Fibroblast of skin of right biceps (primary cell): ENCODE measurements at places on chromosomes 7 and 10.

DNA sequence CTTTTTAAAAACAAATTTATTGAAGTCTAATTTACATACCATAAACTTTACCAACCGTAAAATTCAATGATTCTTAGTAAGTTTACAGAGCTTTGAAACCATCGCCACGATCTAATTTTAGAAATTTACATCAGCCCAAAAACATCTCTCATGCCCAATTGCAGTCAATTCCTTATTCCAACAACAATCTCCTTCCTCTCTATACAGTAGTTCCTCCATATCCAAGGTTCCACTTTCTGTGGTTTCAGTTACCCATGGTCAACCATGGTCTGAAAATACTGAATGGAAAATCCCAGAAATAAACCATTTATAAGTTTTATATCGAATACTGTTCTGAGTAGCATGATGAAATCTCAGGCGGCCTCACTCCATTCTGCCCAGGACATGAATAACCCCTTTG, 183.4 kb upstream of the ADCY1 start:
- peak; percentile 10 for DNase-seq

DNA sequence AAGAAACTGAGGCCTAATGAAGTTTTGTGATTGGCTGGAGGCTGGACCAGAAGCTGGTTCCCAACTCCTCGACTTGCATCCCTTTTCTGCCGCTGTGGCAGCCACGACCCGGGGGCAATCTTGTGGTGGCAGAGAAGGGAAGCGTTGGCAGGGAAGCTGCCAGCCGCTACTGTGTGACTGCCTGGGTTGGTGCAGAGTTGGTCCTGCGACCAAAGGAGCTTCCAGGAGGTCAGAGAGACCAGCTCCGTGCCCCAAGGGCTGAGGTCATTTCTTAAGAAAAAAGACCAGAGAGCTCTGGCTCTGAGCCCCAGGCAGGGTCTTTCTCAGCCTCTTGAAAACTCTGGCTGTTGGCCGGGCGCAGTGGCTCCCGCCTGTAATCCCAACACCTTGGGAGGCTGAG, 47.2 kb downstream of the PRF1 start:
- DNase-seq = no peak

DNA sequence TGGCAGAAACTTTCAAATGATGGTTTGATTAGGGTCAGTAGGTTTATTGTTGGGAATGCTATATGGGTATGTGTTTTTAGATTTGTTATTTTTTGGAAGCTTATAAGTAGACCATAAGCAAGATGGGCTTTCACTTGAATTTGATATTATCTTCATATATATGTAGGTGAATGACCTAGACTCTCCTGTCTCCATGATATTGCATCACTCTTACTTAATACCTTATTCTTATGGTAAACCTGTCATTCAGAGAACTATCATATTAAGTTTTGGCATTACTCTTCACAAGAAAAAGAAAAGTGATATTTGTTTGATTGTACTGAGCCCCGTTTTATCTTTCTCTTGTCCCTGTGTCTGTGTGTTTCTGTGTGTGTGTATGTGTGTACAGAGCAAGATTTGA, 17.3 kb downstream of the HSPA14 start:
- DNase-seq = no peak

DNA sequence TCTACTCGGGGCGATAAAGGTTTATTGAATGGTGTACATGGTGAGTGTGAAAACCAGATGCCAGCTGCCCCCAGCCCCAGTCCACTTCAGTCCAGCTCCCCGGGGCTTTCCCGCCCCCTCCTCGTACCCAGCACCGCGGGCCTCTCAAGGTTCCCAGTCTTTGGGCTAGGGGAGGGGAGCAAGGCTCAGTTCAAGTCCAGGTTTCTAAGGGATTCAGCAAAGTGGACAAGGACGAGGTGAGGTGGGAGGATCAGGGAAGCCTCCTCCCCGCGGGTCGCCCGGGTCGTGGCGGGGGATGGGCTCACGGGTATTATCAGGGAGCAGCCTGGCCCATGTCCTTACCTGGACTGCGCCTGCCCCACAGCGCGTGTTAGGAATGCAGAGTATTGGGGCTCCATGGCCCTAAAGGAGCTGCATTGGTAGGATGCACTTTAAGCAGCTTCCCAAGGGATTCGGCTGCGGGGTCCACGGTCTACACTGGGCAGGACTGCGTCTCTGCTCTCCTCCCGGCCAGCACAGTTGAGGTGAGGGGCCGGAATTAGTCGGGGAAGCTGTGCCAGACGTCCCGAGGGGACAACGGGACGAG, 541 bp upstream of the PFKFB3 start:
- no peak for DNase-seq

DNA sequence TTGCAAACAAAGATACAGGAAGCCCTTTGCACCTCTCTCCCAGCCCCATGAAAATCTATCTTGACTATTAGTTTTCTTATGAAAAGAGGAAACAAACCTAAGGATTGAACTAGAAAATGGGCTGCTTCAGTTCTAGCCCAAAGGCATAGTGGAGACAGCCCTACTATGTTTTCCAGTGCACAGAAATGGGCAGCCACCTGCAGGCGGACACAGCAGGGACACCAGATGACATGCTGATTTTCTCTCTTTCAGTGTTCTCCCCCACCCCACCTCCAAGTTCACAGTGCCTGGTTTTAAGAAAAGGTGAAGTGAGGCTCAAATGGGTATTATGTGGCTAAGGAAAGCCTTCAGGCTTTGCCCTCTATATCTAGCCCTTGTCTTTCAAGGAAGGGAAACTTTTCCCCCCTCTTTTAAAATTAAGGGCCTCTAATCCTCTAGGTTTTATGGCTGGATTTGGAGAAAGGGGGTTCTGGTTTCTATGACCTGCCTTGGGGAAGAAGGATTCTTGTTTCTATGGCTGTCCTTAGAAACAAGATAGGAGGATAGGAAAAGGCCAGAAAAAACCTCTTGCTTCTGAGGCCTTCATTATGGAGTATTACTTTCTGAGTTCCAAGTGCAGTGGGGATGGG, 23.5 kb upstream of the DDX50 start:
- DNase-seq = no peak

GRCh38 chr7:103499976-103500375, 54.0 kb upstream of the SLC26A5 start:
- no peak for DNase-seq

- DNase-seq = peak; percentile 4
These were observed 321.3 kb downstream of the BICC1 start for GRCh38 chr10:58833771-58834561.

GRCh38 chr10:124354411-124355382, 64.0 kb downstream of the OAT start:
- peak; percentile 77 for DNase-seq

DNA sequence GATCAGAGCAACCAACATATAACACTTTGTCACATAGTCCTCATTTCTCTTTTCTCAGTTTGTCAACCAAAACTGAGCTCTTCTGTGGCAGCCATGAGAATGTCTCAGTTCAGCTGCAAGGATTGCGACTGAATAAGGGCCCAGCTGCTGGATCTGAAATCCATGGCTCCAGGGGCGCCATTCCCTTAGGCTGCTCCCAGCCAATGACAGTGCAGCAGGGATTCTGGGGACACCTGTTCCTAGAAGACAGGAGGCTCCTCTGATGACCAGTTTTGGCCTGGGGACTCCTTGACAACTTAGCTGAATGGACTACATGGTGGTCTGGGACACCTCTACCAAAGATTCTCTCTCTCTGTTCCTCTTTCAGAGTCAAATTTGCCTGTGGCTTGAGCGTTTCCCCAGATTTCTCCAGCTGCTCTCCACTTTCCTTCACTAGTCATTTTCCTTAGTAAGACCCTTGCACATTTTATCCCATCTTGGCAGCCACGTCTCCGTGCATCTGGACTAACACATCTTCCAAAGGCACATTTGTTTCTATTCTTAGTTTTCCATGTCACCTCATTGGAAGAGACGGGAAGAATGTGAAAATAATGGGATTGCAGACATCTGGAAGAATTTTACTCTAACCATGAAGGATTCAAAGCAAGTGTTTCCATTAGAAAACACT, 28.1 kb upstream of the KIF5B start:
- no peak for DNase-seq

DNA sequence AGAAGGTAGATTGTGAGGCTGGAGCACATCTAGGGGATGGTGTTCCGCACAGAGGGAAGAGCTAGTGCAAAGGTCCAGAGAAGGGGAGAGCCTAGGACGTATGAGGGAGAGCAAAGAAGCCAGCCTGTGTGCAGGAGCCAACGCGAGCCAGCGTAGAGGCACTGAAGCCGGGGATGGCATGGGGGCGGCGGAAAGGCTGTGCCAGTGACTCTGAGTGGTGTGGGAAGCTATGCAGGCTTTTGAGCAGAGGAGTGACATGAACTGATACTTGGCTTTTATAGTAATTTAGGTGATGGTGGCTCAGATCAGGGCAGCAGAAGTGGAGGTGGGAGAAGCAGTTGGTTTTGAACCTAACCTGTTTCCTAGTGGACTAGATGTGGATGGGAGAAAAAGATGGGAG, 65.8 kb downstream of the ATXN7L1 start:
- no peak for DNase-seq

- DNase-seq = peak; percentile 83
These were observed 44.0 kb downstream of the RTKN2 start for GRCh38 chr10:62224606-62225005.

- no peak for DNase-seq
These were observed 7.3 kb downstream of the PGAM2 start for GRCh38 chr7:44057849-44058758.

- DNase-seq = no peak
These were observed 27.7 kb downstream of the CUL1 start for GRCh38 chr7:148726385-148726784.

DNA sequence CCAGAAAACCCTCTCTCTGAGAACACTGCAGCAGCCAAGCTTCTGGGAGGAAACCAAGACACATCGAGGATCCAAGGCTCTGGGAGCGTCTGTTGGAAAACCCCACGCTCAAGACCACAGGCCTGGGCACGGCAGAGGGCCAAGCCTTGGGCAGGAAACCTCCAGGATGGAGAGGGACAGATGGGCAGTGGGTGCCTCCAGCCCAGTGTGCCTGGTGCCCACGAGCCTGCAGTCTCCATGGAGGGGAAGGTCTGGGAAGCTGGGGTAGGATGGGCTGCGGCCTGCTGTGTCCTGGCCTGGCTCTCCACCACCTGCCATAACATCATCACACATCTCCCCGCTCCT, 96.1 kb downstream of the FAM53B start:
- DNase-seq = no peak

DNA sequence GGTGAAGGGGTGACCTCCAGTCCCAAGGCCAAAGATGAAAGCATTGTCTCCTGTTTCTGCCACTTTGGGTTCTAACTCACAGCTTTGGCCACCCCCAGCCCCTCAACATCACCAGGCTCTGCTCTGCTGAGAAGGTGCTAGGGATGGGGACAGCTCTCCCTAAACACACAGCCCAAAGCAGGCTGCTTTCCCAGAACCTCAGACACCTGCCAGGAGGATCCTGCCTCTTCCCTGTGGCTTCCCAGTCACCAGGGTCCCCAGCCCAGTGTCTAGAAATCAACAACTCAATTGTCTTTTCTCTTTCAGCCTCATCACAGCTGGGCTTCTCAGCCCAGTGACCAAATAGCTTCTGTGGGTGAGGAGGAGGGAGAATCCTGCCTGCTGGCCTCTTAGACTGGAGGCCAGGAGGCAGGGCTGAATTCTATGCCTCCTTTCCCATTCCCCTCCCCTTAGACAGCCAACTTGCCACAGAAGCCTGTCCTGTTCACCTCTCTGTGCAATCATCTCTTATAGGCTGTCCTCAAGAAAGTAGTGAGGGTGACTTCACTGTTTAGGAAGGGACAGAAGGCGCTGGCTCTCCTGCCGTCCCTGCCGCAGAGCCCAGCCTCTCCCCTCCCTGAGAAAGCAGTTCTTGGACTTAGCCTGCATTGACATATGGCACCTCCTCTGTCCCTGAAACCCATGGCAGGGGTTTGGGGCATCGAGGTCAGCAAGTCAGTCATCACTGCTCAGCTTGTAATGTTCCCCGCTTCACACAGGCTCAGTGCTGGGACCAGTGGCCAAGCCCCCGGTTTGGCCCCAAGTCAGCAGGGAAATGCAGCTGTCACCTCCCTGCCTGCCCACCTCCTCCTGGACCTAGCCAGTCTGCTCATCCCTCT, 3.7 kb downstream of the FGF8 start:
- no peak for DNase-seq

- DNase-seq = peak; percentile 81
These were observed 55.2 kb upstream of the CCAR1 start for GRCh38 chr10:68665841-68666240.

GRCh38 chr10:1628757-1629156, 108.6 kb downstream of the ADARB2 start:
- DNase-seq = no peak

DNA sequence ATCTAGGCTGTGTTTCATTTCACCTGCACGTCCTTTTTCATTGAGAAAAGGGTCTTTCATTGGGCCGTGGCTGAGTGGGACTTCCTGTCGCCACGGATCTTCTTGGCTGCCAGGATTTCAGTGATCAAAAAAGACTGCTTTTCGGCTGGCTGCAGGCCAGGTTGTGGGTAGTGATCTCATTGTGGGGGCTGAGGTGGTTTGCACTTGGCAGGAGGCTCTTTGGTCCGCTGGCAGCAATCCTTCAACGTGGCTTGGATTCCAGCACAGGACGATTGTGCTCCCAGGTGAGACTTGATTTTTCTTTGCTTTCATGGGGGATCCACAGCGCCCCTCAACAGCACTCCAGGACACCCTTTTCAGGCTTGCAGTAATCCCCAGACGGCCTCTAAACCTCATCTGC, 29.0 kb upstream of the ZNF273 start:
- no peak for DNase-seq

DNA sequence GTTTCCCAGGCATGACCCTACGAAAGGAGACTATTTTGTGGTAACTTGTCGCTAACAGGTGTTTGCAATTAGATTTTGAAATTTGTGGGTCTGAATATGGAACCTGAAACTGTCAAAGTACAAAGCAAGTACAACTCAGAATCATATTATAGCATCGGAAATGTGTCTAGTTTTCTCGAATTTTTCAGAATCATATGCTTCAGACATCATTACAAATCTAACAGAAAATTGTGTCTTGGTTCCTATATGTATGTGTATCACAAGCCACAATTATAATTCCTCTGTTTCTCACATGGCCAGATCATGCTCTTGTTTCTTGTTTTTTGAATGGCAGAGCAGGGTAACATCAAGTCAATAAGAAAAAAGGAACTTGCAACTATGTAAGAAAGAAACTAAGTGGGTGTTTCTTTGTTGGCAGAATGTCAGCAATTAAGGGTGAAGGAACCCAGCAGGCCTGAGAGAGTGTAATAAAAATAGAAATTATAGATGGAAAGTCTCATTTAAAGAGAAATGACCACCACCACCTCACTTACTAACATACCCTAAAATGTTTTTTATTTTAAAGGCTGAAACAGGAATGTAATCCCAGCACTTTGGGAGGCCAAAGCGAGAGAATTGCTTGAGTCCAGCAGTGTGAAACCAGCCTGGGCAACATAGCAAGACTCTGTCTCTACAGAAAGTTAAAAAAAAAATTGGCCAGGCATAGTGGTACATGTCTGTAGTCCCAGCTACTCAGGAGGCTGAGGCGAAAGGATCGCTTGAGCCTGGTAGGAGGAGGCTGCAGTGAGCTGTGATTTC, 51.3 kb downstream of the PRTFDC1 start:
- DNase-seq = no peak

DNA sequence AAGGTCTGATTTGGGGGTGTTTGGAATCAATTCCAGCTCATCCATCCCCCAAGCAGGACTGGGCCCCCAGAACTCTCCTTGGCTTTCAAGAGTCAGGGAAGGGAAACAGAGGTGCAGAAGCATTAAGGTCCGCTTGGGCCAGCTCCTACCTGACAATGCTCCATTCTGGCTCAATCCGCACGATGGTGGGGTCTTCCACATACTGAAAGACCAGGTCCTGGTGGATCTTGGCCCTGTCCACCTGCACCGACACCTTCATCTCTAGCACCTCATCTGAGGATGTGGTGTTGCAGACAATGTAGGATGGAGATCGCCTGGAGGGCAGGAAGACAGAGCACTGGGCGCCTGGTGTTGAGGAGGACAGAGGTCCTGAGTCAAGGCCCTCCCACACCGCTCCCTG, 391.1 kb downstream of the PLXNA4 start:
- DNase-seq = no peak
